ENCODE measurements at places on chromosomes 3 and 15.
A peak's percentile ranks its signal among the peaks of the same experiment; 100 is the strongest.

GRCh38 chr15:39361497-39361896, 219.4 kb upstream of the THBS1 start:
- DNase-seq = no peak

DNA sequence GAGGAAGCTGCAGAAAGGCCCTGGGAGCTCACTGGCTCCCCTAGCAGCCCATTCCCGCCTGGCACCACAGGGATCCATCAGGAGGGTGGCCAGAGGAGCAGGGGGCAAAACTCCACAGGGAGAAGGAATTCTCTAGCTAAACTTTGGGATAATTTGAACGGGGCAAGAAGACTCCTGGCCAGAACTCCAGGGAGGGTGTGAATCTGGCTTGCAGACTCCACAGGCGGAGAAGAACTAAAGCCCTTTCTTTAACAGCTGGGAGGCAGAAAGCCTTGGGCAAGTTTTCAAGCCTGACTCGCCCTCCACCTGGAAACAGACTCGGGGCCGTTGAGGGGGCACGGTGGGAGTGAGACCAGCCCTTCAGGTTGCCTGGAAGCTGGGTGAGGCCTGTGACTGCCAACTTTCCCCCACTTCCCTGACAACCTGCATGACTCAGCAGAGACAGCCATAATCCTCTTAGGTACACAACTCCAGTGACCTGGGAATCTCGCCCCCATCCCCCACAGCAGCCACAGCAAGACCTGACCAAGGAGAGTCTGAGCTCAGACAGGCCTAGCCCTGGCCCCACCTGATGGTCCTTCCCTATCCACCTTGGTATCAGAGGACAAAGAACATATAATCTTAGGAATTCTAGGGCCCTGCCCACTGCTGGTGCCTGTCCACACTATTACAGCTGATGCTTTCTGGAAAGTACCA, 28.6 kb downstream of the SLC27A2 start:
- DNase-seq = no peak

GRCh38 chr3:13837751-13838150, 42.1 kb downstream of the WNT7A start:
- DNase-seq = no peak

DNA sequence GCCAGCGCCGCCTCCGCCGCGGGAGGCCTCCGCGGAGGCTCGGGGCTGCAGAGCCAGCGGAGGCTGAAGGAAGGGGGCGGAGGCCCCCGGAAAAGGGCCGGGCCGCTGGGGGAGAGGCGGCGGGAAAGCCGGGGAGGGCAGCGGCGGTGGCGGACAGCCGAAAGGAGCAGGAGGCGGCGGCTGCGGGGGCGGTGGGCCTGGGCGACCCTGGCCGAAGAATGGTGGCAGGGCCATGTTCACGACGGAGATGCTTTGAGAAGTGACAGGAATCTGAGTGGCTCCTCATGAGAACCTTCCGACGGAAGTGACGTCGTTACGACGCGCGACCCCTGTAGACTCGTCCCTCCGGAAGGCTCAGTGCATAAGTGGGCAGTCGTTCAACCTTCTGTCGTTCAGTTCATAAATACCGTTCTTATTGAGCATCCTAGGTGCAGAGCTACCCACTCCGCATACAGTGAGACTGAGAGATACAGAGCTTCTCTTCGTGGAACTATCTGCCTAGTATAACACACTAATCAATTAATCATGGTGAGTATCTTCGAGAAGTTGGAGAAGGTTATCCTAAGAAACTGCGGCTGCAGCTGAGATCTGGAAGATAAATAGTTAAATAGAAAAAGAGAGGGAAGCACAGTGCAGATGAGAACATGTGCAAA, at the start of gene PDCD7:
PDCD7 (minus strand) TSS at position 261 of the 653 bp plus-strand sequence; CDS start at position 234, 27 bp downstream.
- peak; percentile 93 for DNase-seq

GRCh38 chr3:187952849-187953248, 201.1 kb upstream of the LPP start:
- no peak for DNase-seq

DNA sequence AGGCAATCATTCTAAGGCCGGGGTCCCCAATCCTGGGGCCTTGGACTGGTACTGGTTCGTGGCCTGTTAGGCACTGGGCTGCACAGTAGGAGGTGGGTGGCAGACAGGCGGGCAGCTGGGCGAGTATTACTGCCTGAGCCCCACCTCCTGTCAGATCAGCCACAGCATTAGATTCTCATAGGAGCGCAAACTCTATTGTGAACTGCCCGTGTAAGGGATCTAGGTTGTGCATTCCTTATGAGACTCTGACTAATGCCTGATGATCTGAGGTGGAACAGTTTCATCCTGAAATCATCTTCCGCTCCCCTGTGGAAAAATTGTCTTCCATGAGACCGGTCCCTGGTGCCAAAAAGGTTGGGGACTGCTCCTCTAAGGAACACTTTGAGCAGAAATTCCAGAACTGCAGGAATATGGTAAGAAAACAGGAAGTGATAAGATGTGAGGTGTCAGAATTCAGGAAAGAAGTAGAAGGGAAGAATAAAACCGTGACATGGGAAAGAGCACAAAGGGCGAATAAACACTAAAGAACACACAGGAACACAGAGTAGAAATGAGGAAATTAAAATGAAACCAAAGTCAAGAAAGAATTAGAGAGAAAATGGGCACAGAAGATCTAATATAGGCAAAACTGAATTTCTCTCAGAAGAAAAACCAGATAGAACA, 57.6 kb downstream of the PDCD6IP start:
- no peak for DNase-seq

GRCh38 chr15:64236156-64236894, 73.5 kb upstream of the PPIB start:
- DNase-seq = no peak

GRCh38 chr3:46909535-46910161, 32.1 kb downstream of the PTH1R start:
- DNase-seq = peak; percentile 91

DNA sequence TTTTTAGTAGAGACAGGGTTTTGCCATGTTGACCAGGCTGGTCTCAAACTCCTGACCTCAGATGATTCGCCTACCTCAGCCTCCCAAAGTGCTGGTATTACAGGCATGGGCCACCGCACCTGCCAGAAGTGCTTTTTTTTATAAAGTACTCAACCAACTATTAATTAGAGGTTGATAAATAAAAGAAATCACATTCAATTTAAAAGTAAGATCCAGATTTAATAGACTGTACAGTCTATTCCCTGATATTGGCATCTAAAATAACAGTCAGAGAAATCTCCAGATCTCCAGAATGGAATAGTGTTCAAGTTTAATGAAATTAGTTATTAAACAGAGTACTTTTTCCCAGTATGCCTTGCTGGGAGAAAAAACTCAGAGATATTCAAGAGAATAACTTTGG, 142.9 kb upstream of the SLC2A2 start:
- DNase-seq = no peak

- DNase-seq = no peak
These were observed 32.2 kb downstream of the SYNM start for GRCh38 chr15:99137111-99137546.

- no peak for DNase-seq
These were observed 1.9 kb upstream of the BLOC1S6 start for GRCh38 chr15:45585069-45585791.

- DNase-seq = no peak
These were observed 68.2 kb upstream of the ADAMTSL3 start for GRCh38 chr15:83585601-83586335.

- DNase-seq = no peak
These were observed 49.5 kb downstream of the HEG1 start for GRCh38 chr3:125006291-125006731.

DNA sequence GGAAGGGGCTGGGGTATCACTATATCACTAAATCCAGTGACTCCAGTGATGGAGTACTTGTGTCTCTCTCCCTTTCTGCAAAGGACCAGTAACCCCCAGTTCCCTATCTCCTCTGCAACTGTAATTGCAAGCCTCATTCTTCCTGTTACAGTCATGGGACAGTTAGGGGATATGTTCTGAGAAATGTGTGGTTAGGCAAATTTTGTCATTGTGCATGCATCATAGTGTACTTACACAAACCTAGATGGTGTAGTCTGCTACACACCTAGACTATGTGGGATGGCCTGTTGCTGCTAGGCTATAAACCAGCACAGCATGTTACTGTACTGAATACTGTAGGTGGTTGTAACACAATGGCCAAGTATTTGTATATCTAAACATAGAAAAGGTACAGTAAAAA, 2.2 kb downstream of the VPS8 start:
- DNase-seq = no peak

- DNase-seq = no peak
These were observed at the start of gene SEMA3F for GRCh38 chr3:50154840-50155490. SEMA3F (plus strand) TSS chr3:50155324; CDS start chr3:50159623, 4,299 bp downstream.

DNA sequence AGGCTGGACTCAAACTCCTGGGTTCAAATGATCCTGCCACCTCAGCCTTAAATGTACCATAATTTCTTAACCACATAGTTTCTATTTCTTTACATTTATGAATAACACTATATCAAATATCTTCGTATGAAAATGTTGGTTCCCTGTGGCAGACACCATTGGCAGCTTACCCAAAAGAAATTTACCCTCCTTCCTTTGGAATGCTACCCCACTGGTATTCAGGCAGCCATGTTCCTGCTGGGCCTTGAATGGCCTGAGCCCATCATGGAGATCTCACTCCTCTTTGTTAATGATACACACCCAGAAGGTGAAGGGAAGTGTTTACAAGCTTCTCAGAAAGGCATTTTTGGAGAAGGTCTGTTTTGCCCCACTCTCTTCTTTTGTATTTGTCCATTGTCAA, 94.3 kb upstream of the RNF7 start:
- DNase-seq = no peak

- no peak for DNase-seq
These were observed 4.6 kb downstream of the SNAP23 start for GRCh38 chr15:42499858-42500609.

DNA sequence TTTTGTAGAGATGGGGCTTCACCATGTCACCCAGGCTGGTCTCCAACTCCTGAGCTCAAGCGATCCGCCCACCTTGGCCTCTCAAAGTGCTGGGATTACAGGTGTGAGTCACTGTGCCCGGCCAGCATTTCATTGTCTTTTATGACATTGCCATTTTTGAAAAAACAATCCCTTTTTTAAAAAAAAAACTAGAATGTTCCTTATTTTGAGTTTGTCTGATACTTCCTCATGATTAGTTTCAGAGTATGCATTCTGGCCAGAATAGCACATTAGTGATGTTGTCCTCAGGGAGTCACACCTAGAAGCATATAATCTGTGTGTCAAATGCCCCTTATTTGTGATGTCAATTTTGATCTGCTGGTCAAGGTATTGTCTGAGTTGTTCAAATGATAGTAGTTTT, 21.2 kb upstream of the NMD3 start:
- no peak for DNase-seq

- peak; percentile 89 for DNase-seq
These were observed 15.4 kb upstream of the COMMD2 start for GRCh38 chr3:149767720-149768119.

Data from dorsolateral prefrontal cortex (tissue), 122 donors.